NCI-H1417 (cell line): ENCODE measurements at places on chromosomes 2 and 18.

DNA sequence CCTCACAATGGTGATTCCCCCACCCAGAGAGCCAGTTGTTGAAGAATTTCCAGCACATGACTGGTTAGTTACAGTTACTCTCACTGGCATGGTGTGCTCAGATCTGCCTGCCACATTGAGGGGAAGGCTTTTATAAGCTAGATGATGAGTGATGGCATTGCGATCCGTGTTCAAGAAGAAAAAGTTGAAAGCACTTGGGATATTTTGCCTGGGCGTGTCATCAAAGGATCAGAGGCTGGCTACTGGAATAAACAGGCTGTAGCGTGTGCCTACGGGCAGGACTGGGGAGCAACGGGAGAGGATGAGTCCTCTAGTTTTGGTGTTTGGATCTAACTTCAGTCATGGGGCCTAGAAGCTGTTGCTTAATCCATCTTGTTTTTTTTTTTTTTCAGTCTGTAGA lies 175.0 kb downstream of the SETBP1 start:
- no peak for DNase-seq

DNA sequence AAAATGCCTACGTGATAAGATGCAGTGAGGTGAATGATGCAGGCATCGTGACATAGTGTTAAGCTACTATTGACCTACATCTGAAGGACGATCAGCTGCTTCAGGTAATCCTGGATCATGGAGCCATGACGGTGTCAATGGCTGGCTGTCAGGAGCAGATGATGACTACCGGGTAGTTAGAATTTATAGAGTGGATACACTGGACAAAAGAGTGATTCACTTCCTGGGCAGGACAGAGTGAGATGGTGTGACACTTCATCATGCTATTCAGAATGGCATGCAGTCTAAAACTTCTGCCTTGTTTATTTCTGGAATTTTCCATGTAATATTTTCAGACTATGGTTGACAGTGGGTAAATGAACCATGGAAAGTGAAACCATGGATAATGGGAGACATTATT lies 29.5 kb downstream of the METTL8 start:
- DNase-seq = no peak

GRCh38 chr2:134745023-134745422 lies 26.2 kb upstream of the TMEM163 start:
- DNase-seq = no peak

- peak; percentile 76 for DNase-seq
These were observed 116.1 kb downstream of the SPTBN1 start for GRCh38 chr2:54572262-54572635.

GRCh38 chr2:8391584-8391983 lies 290.3 kb upstream of the ID2 start:
- no peak for DNase-seq

DNA sequence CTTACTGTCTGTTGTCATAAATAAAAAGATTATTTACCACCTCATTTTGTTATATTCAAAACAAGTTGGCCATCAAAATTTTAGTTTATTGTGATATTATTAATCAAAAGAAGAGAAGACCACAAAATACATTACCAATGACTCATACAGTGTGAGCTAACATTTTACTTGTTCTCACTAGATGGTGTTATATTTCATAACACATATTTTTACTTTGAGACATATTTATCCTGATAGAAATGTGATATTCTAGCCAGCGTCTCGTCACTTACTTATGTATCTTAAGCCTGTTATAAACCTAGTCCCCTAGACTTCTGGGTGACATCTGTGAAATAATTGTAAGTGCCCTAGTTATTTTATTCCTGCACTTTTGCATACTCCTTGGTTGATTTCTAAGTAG lies 263.2 kb downstream of the CDH7 start:
- no peak for DNase-seq

- DNase-seq = no peak
These were observed 18.5 kb upstream of the CNGA3 start for GRCh38 chr2:98327776-98328175.
